CD4-positive, alpha-beta T cell treated with Interleukin-6 at 100 ng/mL for 8 hours (primary cell): ENCODE measurements at places on chromosomes 12 and 14.
A peak's percentile ranks its signal among the peaks of the same experiment; 100 is the strongest.

DNA sequence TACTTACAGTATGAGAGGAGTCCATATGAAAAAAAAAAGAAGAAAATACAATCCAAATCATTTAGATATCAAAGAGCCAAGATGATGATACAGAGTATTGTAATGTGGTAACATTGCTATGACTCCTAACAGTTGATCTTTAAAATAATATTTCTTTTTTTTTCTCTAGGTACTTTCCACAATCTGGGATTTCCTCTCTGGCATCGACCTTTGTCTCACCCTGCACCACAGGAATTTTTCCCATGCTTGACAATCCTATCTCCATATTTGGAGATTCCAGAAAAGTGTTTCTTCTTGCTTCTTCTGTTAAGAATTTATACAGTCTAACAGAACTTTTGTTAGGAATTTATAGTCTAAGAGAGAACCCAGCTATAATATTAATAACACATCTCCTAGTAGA is 184.4 kb downstream of the ITPR2 start:
- DNase-seq = no peak

DNA sequence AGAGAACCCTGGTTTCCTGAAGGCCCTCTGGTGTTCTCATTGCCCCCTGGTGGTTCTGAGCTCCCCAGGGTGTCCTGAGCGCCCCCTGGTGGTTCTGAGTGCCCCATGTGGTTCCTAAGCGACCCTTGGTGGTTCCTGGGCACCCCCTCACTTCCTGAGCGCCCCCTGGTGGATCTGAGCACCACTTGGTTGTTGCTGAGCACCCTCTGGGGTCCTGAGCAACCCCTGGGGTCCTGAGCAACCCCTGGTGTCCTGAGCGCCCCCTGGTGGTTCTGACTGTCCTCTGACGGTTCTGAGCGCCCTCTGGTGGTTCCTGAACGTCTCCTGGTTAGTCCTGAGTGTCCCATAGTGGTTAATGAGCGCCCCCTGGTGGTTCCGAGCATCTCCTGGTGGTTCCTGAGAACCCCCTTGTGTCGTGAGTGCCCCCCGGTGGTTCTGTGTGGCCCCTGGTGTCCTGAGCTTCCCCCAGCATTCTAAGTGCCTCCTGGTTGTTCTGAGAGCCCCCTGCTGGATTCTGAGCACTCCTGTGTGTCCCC is 568.3 kb downstream of the TMEM121 start:
- peak; percentile 3 for DNase-seq

DNA sequence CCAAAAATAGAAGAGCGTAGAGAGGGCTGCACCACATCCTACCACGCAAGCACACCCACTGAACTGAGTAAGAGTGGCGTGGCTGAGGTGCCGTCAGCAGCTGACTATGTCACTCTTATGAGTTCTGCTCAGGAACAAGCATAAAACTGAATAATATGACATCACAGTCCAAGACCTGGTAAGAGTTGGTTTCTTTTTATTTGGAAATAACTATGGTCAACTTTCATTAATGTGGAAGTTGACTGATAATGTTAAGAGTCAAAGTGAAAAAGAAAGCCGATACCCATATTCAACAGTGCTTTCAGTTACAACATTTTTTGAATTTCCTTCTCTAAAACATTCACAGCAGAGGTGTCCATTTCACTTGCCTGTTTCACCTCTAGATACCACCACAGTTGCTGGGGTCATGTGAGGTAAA is 44.6 kb downstream of the GNS start:
- no peak for DNase-seq

- peak; percentile 2 for DNase-seq
Observed at GRCh38 chr12:19288603-19289244, 150.6 kb upstream of the AEBP2 start.

GRCh38 chr12:11906286-11906935 is 164.3 kb upstream of the BCL2L14 start:
- no peak for DNase-seq

GRCh38 chr14:22558221-22558913 is 30.7 kb downstream of the DAD1 start:
- no peak for DNase-seq

- DNase-seq = no peak
Observed at GRCh38 chr14:33910435-33910834, 40.4 kb downstream of the EGLN3 start.

GRCh38 chr12:1064317-1064716 is 73.3 kb downstream of the ERC1 start:
- DNase-seq = no peak
